ENCODE measurements at places on chromosomes 1 and 21. TPM values are rescaled to one million over a fixed set of nuclear protein-coding genes. Genes with fewer than 3 reads are reported as not detected.

- peaks cover 16% of the 10 kb centered on the region for H3K4me1 ChIP-seq
- no peak for DNase-seq
- H3K27ac ChIP-seq, result no peak overlapping the region
- H3K27me3 ChIP-seq, result no peaks in the 10 kb centered on the region
Observed at GRCh38 chr1:34406833-34407539, 230.3 kb downstream of the C1orf94 start.

DNA sequence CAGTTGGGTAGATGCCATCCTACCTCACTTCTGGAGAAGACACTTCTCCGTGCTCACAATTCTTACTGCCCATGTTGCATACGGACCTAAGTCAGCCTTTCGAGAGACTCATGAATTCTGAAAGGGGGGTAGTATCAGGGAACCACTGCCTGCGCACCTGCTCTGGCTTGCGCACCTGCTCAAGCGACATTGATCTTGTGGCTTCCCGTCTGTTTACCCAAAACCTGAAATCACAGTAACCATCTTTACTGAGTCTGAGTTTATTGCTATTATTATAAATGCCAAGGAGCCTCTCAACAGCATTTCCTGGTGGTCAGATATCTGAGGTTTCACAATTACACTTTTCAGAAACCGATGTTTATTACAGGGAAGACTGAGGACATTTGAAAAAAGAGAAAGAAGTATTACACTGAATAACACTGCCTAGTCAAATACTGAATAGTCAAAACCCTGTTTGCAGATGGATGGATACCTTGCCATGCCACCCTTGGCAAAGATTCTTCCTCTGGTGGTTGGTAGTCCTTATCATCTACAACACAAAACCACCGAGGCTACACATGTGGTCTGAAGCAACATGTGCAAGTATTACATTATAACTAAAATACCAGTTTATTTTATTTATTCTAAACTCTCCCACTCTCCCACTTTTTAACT, 208.7 kb downstream of the SIPA1L2 start:
- H3K27ac ChIP-seq, result no peak overlapping the region
- no peaks in the 10 kb centered on the region for H3K4me1 ChIP-seq
- no peaks in the 10 kb centered on the region for H3K27me3 ChIP-seq
- H3K36me3 ChIP-seq, result no peaks in the 10 kb centered on the region

DNA sequence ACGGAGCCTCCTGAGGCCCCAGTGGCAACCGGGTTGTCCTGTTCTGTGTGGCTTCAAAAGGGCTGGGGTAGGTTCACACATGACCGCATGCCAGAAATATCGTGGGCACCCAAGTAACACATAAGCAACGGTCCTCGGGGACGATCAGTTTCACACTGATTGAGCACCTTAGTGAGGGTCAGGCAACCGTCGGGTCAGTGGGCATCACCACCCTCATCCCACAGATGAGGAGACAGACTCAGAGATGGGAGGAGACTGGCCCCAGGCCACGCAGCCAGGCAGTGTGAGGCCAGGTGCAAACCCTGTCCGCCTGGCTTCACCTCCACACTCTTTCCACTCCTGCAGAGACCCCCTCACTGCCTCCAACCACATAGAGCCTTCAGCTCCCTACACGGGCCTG, 309.8 kb downstream of the MATN1 start:
- H3K4me3 ChIP-seq, result no peak overlapping the region
- no peaks in the 10 kb centered on the region for H3K4me1 ChIP-seq
- H3K27me3 ChIP-seq, result no peaks in the 10 kb centered on the region
- DNase-seq, result no peak

FAM151A gene
- total RNA-seq, result not detected

All from thoracic aorta (tissue), 2 donors.